ENCODE measurements at places on chromosomes 12 and 14.

DNA sequence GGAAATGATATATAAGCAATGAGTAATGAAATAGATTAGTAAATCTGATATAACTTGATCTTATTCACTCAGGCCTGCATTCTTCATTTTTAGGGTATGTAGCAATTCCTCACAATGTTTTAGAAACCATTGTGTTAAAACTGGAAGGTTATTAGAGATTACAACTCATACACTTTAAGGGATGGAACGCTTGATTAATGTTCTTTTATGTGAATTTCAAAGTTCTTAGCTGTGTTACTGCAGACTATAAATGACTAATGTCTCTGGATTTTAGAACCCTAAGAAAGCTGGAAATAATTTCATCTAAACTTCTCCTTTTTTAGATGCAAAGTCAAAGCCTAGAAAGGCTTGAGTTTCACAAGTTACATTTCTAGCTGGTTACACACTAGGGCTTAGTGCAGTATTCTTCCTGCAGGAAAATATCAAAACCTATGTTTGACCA, 148.2 kb upstream of the CLEC14A start:
- DNase-seq = peak; percentile 63

DNA sequence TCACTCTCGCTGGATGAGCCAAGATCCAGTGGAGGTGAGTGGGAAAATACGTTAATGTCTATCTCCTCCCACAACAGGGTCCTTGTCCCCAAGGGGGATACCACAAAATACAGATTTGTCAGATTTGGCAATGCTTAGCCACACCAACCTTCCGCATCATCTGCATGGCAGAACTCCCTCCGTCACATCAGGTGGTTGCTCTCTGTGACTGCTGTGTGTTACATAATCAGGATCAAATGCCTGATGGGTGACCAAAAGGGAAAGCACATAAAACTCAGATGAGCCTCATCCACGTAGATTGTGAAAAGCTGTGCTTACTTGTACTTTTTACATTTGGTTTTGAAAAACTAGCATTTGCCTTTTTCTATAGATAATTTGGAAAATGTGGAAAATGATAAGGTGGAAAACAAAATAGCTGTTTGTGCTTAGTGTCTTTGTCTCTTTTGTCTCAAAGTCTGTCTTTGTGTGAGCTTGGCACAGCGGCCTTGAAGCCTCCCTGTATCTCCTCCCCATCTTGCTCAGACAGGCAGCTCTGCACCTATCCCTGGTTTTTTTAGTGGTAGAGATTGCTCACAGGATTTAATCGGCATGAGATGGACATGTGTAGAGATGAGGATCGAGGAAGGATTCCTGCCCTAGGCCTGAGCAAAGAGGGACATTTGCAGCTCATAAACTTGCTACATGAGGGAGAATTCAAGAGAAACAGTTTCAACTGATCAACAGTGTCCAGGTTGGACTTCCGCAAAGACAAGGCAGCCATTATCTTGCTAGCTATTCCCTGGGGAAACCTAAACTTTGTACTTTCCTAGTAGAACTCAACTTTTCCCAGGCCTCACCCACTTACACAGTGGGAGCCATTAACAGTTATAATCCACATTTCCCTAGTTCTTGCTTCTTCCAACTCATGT, 3.6 kb upstream of the FGF6 start:
- DNase-seq = no peak

DNA sequence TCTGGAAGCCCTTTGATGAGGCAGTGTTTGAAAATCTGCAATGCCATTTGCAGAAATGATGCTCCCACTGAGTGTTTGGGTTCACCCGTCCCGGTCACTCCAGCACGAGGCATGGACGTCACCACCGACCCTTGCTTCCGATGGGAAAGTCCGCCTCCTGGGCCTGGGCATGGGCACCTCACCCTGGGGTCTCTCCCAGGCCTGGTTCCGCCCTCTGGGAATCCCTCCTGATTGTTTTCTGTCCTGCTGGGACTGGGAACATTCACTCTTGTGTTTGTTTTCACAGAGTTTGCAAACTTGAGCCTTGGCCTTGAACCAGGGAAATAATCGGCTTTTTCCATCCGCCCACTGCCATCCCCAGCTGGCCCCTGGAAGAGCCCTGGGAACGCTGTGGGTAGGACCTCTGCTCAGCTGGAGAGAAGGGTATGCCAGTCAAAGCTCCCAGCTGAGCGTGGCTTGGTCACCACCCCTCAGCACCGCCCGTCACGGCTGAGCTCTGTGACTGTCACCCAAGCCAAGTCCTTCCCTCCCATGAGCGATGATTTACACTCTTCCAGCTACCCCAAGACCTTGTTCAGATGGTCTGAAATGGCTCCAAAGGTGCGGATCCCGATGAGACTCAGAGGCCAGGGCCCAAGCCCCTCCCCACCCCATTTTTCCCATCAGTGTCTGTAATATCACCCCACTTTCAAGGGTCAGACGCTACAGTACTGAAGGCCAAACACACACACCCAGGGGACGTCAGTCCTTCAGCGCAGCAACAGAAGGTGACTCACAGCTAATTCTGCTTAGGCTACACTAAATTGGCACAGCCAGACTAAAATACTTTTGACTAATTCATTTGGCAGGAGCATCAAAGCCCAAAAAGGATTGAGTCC, 34.1 kb upstream of the FZD10 start:
- no peak for DNase-seq

- peak; percentile 67 for DNase-seq
These were observed 82.7 kb downstream of the ADCK1 start for GRCh38 chr14:77882636-77883035.

GRCh38 chr14:55136885-55137786, 8.1 kb downstream of the LGALS3 start:
- DNase-seq = peak; percentile 77

DNA sequence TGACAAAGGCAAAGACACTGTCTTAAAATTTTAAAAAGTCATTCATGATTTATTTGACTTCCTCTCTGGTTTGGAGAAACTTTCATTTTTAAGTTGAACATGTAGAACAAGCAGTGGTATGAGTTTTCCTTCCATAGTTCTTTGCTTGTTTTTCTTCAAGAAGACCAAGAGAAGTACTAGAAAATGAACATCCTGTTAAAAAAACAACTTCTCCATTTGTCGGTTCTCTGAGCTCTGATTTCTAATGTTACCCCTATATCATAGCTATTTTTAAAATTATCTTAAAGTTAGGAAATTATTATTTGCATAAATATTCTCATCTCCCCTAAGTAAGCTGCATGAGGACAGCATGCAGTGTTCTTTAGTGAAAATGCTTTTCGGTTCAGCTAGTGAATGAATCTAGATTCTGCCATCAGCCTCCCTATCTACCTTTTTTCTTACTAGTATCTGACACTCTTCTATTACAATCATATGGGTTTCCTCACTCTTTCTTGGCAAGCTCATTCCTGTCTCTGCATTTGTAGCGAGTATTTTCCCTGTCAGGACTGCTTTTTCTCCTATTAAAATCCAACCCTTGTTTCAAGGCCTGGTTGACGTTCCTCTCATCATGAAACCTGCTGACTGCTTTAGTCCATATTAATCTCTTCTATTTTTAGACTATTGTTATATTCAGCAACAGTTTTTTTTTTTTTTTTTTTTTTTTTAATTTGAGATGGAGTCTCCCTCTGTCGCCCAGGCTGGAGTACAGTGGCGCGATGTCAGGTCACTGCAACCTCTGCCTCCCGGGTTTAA, 15.8 kb downstream of the DIP2B start:
- no peak for DNase-seq
